Tracheal epithelial cell (primary cell): ENCODE measurements at places on chromosomes 4 and X. TPM values are rescaled to one million over a fixed set of nuclear protein-coding genes. Genes with fewer than 3 reads are reported as not detected.

The HPSE gene
- total RNA-seq: 0.72 and 3.0 TPM in 2 replicates

The KLKB1 gene
- under 0.01 TPM in 1 of 2 replicates, not detected in the other for total RNA-seq

The GSX2 gene
- total RNA-seq: not detected in 2 replicates

The AADAT gene
- total RNA-seq: 0.48 and 1.7 TPM in 2 replicates

The TASL gene
- not detected in 2 replicates for total RNA-seq

The DDIT4L gene
- 0.43 and 1.2 TPM in 2 replicates for total RNA-seq

The UGT2B15 gene
- total RNA-seq: not detected in 2 replicates

The FRMD7 gene
- total RNA-seq: not detected in 2 replicates

The KIAA1210 gene
- not detected in 2 replicates for total RNA-seq

The ADH1B gene
- total RNA-seq: not detected in 2 replicates

The DRP2 gene
- total RNA-seq: under 0.01 TPM in 2 replicates

The ANXA10 gene
- total RNA-seq: 0.24 and 0.43 TPM in 2 replicates

The ESX1 gene
- not detected in 2 replicates for total RNA-seq

The HEPH gene
- total RNA-seq: not detected in 2 replicates

The CDKL2 gene
- total RNA-seq: 1.1 and 3.6 TPM in 2 replicates
